NCI-H1930 (cell line): ENCODE measurements at places on chromosomes 1 and 21.

- DNase-seq: no peak
Measured at GRCh38 chr1:239677362-239677761, 291.0 kb downstream of the CHRM3 start.

DNA sequence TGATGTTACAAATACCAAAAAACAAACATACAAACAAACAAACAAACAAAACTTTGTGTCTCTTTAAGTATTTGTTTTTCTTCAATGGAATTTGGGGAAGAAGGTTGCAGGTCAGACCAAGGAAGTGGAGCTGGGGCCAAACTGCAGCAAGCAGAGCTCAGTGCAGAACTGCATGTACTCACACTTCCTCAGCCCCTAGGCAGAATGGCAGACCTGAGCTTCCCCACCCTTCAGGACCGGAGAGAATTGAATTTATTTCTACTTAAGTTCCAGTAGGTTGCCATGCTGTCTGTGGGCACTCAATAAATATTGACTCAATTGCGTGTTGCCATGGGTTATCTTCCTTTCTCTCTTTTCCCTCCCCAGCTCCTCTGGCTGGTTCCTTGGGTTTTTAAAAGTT lies 173.6 kb downstream of the PTGER3 start:
- DNase-seq: no peak

GRCh38 chr1:113768916-113769600 lies 9.8 kb upstream of the PHTF1 start:
- DNase-seq: no peak

- DNase-seq: no peak
Measured at GRCh38 chr1:172642970-172643369, 15.9 kb upstream of the FASLG start.

- DNase-seq: no peak
Measured at GRCh38 chr1:100448366-100448765, 89.6 kb upstream of the GPR88 start.

- DNase-seq: no peak
Measured at GRCh38 chr1:208538078-208538477, 293.9 kb upstream of the PLXNA2 start.
